Spleen (tissue), 13 donors: ENCODE measurements at places on chromosomes 1 and 21. TPM values are rescaled to one million over a fixed set of nuclear protein-coding genes. Genes with fewer than 3 reads are reported as not detected.

Gene TNFSF4
- total RNA-seq: 5.0 TPM

Gene KRTAP13-2
- total RNA-seq: not detected

- H3K4me3 ChIP-seq: no peak overlapping the region
- no peak for DNase-seq
- no peaks in the 10 kb centered on the region for H3K27me3 ChIP-seq
These were observed 100.5 kb upstream of the S1PR1 start for GRCh38 chr1:101136271-101136670.

DNA sequence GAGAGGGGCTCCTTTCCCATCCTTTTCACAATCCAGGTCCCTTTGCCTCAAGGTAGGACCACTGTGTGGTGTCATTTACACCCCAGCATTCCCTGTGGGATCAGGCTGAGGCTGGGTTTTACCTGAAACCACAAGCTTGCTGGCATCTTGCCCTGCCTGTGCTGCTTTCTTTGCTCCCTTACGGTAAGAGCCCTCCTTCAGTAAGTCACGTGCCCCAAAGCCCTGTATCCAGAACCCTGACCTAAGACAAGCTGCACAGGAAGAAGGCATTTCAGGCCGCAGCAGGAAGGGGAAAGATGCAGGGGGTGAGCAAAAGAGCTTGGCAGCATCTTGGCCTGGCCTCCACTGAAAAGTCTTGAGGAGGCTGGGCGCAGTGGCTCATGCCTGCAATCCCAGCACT lies 58.4 kb downstream of the KLHDC7A start:
- no peak for DNase-seq
- no peak overlapping the region for H3K4me3 ChIP-seq
- H3K36me3 ChIP-seq: no peaks in the 10 kb centered on the region
- H3K27ac ChIP-seq: no peak overlapping the region
